Kidney tubule cell (primary cell): ENCODE measurements at places on chromosomes 4 and X.

GRCh38 chr4:86033171-86033570 lies 326.7 kb downstream of the MAPK10 start:
- DNase-seq, result no peak

GRCh38 chrX:133970076-133970475 lies 15.3 kb downstream of the GPC3 start:
- no peak for DNase-seq

DNA sequence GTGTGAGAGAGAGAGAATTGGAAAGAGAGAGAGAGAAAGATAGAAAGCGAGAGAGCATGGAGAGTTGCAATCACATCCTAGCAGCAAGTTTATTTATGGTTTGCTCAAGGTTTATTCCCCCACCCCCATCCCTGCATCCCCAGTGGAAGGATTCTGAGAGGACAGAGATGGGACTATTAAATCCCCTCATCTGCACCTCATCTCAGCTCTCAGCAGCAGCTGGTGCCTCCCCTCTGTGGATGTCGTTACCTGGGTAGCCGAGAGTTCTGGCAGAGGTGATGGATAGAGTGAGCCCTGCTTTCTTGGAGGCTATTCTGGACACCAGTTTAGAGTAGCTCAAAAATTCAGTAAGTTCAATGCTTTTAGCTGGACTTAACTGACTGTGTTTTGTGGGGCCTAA lies 132.0 kb upstream of the RAI2 start:
- DNase-seq, result no peak

DNA sequence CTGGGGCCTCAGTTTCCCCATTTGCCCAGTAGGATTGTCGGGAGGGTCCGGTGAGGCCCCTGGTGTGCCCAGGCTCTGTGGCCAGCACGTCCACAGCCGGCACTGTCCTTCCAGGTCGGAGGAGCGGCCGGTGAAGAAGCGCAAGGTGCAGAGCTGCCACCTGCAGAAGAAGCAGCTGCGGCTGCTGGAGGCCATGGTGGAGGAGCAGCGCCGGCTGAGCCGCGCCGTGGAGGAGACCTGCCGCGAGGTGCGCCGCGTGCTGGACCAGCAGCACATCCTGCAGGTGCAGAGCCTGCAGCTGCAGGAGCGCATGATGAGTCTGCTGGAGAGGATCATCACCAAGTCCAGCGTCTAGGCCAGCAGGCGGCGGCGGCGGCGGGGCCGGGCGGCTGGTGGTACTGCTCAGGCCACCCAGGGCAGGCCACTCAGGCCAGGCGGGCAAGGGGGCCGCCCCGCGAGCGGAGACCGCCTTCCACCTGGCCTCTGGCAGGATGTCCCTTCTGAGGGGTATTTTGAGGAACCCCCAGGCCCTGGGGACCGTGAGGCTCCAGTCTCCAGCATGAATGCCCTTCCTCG lies 6.7 kb downstream of the MSANTD1 start:
- no peak for DNase-seq

- DNase-seq, result peak; percentile 25
Measured at GRCh38 chrX:37424000-37424429, 74.9 kb downstream of the PRRG1 start.

GRCh38 chrX:119503484-119503861 lies 35.2 kb downstream of the SLC25A5 start:
- DNase-seq, result peak; percentile 91

DNA sequence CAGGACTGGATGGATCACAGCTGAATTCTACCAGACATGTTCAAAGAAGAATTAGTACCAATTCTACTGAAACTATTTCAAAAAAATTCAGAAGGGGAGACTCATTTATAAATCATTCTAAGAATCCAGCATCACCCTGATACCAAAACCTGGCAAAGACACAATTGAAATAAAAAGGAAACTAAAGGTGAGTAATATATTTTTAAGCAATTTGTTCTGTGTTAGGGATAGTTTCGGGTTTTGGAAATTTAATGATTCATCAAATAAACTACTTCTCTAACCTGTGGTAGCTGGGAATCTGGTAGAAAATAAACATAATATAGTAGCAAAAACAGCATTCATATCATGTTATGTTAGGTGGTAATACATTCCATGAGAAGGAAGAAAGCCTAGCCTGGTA lies 662.2 kb upstream of the BOD1L1 start:
- DNase-seq, result peak; percentile 85

GRCh38 chr4:156053174-156053573 lies 99.5 kb upstream of the CTSO start:
- DNase-seq, result peak; percentile 3

- DNase-seq, result no peak
Measured at GRCh38 chr4:7620814-7621176, 186.1 kb upstream of the PSAPL1 start.

DNA sequence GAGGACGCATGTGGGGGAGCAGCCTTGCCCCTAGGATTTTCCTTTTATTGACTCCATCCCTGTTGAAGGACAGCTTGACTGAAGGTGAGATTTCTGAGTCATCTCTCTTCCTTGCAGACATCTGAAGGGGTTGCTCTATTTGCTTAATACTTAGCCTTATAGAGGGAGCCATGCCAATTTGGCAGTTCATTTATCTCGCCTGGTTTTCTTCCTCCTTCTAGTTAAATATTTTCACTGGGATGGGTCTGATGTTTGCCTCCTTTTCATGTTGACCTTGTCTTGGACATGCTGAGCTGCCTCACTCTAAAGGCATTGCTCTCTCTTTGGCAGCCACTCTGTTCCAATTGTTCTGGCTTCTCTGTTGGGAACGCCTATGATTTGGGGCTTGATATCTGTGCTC lies 151.0 kb upstream of the PSAPL1 start:
- DNase-seq, result no peak

DNA sequence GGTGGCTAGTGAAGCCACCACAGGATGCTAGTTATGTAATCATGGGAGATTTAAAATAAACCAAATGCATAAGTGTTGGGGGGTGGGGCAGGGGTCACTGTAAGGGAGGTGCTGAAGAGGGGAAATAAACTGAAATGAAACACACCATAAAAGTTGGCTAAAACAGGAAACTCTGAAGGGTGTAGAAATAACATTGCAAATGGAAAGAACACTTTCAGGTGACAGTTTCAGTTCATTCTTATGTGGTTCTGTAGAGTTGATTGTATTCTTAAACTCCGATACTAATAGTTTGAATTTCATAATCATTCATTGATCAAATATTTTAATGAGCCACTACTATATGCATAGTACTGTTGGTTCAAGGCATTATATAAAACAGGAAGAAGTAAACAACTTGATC lies 80.1 kb downstream of the HDAC8 start:
- DNase-seq, result no peak

DNA sequence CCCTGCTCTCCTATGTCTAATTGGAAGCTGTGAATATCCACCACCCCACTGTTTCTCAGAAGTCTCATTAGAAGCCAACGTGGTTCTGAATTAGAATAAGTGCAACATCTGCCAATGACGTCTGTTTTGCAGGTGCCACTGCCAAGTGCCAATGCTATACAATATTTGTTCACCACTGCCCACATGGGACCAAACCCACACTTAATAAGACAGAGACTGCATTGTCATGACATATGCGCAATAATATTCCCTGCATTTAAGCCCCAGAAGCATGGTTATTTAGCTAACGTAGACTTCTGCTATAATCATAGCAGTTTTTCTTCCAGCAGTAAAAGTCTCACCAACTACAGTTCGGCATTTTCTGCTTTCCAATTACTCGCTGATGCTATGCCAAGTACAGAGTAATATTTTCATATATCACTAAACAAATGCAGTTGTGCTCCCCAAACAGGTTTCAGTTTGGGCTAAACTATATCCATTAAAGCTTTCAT lies 262.5 kb upstream of the PCDH18 start:
- no peak for DNase-seq

- DNase-seq, result peak; percentile 70
Measured at GRCh38 chr4:76067652-76068286, 6.7 kb upstream of the ART3 start.

GRCh38 chrX:77925764-77926163 lies 15.3 kb downstream of the ATP7A start:
- DNase-seq, result no peak

- DNase-seq, result peak; percentile 40
Measured at GRCh38 chrX:3811331-3812311, 98.2 kb upstream of the PRKX start.

DNA sequence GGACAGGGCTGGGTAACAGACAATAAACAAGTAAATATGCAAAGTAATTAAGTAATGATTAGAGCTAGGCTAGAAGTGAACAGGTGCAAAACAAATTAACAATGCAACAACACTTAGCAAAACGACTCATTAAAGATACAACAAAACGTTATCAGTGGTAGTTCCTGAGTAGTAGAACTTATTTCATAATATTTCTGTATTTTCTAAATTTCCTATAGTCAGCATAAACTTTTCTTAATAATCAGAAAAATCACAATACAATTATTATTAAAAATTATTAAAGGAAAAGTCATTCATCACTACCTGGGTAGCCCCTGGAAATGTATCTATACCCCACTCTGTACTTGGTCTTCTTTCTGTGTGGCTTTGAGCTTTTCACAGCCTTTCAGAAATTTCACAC lies 166.6 kb downstream of the GBA3 start:
- DNase-seq, result no peak

DNA sequence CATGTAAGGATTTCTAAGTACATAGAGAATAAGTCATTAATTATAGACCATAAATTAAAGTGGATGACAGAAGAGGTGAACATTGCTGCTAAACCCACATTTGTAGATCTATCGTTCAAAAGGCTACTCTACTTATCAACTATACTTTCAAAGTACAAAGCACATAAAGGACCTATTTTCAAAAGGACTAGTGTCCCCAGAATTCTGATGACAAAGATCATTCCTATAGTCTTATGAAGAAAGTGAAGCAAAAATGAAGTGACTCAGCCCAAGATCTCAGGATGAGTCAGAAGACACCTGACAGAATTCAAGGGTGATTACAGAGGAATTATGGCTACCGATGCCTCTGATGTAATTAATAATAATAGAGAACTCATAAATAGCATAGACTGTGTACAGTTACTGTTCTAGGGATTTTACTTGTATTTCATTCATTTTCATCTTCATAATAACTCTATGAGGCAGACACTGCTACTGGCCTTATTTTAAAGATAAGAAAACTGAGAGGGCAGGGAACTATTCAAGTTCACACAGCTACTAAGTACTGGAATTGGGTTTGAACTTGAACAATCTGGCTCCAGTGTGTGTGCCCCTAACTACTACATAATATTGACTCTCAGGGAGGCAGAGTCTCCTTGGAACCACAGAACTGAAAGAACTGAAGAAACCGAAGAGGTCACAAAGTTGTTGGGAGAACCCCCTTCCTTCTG lies 17.1 kb downstream of the USP46 start:
- DNase-seq, result peak; percentile 75

- DNase-seq, result peak; percentile 2
Measured at GRCh38 chrX:84155938-84156337, 32.1 kb downstream of the RPS6KA6 start.

GRCh38 chr4:60241866-60242265 lies 958.3 kb upstream of the ADGRL3 start:
- no peak for DNase-seq

DNA sequence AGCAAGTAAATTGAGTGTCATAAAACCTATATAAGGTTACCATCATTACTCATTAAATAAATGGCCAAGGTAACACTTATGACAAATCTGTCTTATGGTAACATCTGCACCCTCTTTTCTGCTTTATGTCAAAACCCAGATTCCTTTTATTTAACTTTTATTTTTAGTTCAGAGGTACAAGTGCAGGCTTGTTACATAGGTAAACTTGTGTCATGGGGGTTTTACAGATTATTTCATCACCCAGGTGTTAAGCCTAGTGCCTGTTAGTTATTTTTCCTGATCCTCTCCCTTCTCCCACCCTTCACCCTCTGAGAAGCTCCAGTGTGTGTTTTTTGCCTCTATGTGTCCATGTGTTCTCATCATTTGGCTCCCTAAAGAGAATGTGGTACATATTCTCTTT lies 930.7 kb downstream of the CCSER1 start:
- no peak for DNase-seq

DNA sequence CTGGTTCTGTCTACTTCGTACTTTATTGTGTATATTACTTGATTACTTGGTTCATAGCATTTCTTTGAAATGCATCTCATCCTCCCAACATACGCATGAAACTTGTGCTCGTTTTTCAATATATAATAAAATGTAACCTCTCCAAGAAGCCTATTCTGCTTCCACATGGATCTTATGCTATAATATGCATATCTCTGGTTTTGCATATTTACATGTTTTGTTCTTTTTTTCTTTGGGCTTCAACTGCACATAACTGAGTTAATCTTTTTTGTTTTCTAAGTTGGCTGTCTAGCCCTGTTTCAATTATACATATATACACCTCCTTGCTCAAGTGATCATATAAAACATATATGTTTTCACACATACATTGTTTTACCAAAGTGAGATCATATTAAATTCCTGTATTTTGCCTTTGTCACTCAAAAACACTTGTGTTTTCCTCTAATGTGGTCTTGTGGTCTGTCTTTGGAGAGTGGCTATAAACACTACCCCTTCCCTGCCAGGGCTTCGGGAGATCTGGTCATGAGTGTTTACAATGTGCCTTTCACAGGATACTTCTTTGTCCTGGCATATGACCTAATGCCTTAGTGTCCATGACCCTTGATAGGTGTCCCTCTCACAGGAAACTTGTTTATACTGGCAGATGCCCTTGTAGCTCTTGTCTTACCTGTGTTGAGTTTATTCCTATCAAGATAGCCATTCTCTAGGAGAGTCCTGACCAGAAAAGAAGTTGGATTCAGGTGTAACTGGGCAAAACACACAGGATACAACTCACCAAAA lies 17.6 kb downstream of the USP53 start:
- no peak for DNase-seq

DNA sequence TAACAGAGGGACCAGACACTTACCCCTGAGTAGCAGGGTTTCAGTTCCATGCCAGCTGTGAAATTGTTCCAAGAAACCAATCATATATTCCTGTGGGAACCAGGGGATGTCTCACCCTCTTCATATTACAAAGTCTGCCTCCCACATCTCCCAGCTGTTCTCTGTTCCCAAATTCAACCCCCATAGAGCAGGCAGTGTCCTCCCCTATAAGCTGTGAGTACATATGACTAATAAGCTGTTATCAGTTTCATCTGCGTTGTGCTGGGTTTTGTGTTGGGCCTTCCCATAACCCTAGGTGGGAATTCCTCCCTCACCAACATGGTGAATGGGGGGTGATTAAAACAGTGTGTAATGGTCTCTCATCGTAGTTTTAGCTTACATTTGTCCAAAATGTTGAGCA lies 41.0 kb downstream of the CEP44 start:
- DNase-seq, result no peak

DNA sequence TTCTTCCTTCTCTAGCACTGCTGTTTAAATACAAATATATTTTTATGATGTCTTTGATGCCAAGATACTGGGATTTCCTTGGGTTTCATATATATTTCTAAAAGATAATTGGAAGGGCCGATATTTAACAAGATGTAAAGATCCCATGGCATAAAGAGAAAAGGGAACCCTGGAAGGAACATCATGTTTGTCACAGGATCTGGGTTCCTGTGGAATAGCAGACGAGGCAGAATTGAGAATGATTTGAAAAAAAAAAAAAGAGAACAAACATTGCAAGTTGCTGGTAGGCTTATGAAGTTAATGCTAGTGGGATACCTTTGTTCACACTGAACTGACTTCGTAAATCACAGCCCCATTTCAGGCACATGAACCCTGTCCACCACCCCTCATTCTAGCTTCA lies 33.6 kb downstream of the RASSF6 start:
- DNase-seq, result no peak
